NCI-H1092 treated with DMSO at 0.1 percent for 48 hours (cell line): ENCODE measurements at places on chromosomes 16 and 17.
A peak's percentile ranks its signal among the peaks of the same experiment; 100 is the strongest.

DNA sequence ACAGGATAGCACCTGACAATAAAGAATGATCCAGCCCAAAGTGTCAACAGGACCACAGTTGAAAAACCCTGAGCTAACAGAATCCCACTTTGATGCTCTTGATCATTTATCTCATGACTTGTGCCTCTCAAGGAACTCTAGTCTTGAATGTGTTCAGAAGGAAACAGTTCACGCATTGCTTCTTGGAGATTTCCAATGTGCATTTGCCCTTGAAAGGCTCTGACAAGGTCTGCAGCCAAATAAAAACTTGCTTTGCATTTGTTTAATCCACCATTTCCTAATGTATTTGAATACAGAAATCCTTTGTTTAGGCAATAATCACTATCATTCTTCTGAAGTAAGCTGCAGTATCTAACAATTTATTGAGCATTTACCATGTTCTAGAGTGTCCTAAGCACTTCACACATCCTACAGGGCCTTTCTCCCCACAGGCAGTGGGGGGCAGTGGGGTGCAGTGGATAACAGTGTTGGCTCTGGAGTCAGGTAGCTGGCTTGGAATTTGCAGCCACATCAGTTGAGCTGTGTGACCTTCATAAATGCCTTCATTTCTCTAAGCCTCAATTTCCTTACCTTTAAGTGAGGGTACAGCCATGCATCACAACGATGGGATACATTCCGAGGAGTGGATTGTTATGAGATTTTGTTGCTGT lies 239.7 kb downstream of the XYLT1 start:
- no peak for DNase-seq

DNA sequence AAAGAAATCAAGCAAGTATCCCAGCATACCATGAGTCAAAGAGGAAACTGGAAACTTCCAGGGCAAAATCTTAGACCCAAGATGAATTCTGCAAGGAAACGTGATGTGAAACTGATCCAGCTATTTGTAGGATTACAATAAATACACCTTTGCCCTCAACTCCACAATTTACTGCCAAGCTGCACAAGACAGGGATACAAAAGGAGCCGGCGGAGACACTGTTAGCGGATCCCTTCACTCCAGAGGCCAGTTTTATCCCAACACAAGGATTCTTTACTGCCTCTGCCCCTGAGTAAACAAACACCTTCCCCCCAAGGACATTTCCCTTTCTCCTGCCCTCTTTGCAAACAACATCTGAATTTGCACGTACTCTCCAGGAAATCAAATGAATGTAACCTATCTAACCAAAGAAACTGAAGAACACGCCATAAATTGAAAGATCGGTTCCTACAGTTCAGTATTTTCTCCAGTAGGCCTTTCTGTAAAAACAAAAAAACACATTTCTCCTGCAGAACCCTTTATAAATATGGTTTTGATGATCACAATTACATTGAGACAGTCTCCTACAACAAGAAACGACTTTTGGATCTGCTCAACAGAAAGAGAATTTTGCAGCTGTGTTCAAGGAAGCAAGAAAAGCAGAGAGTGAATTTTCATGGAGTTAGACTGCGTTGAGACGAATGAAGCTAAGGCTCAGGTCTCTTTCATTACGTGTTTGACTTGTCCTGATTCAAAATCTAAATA lies 1.4 kb upstream of the CBX2 start:
- DNase-seq, result peak; percentile 13

DNA sequence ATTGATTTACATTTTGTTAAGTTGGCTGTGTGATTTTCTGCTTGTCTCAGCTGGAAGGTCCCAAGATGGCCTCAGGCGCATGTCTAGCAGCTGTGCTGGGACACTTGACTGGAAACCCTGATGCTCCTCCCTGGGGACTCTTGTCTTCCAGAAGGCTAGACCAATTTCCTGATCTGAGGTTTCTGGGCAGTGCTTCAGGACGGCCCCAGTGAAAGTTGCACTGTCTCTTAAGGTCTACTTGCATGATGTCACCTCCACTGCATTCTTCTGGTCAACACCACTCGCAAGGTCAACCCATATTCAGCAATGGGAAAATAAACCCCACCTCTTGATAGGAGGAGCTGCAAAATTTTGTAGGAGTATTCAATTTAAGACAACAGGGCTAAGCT lies 116.0 kb downstream of the SALL1 start:
- DNase-seq, result no peak

- no peak for DNase-seq
These were observed 10.0 kb downstream of the ATP5PD start for GRCh38 chr17:75036643-75037268.

DNA sequence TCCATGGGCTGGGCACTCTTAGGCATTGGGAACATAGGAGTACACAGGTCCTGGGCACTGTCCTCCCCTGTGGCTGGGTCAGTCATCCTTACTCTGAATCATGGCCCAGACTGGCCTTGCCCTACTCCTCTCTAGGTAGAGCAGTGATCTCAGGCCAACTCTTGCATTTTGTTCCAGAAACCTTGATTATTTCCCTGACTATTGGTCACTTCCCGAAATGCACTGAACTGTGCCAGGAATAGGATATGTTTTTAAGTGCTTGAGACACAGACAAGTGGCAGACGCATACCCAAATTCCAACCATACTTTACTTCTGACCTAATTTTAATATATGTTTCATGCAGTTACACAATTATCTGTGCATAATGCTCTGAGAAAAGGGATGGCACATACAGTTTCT lies 10.3 kb downstream of the KRABD2 start:
- DNase-seq, result no peak

DNA sequence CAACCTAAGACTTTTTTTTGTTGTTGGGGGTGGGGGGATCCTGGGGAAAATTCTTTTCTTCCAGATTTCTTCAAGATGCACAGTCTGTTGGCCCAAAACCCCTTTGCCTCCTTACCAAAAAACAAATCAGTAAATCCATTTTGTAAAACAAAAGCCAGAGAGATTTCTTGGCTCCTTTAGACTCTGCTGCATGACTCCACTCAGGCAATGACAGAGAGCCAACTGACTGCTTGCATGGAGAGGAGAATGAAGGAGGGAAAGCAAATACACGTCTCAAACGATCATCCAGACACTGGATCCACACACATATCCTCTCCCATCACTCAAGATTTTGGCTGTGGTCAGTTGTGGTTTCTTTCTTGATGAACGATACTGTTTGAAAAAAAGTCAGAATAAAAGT lies 13.8 kb downstream of the COPRS start:
- no peak for DNase-seq
